Epithelial cell of esophagus (primary cell): ENCODE measurements at places on chromosomes 12 and 14.

DNA sequence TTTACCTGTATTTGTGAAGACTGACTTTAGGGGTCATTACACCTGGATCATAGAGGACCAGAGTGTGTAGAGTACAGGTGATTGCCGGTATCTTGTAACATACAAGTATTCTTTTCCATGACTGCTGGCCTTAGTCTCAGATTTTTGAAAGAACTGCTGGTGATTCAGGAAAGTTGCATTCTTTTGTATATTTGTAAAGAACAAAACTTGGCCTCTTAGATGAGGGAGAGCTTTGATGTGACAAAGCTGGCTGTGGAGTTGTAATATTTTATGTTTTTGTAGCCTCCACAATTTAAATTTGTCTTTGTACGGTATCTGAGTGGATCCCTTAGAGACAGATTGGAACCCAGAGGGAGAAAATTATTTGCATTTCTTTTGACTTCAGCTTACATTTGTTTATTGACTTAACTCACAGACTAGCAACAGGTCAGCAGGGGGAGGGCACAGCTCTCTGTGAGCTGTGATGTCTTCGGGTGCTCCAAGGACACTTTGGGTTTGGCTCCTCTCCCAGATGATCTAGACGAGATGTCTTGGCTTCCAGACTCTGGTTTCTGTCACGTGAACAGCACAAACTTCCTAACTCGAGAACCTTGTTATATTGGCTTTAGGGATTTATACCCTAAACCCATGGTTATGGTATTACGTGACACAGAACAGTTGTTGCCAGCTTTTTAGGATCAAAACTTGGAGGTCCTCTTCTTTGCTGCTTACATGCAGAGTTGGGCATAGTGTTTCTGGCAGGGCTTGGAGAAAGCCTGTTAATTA is 65.9 kb downstream of the DAAM1 start:
- DNase-seq = peak; percentile 65

- DNase-seq = no peak
These were observed 117.3 kb upstream of the NAP1L1 start for GRCh38 chr12:76201758-76202157.

DNA sequence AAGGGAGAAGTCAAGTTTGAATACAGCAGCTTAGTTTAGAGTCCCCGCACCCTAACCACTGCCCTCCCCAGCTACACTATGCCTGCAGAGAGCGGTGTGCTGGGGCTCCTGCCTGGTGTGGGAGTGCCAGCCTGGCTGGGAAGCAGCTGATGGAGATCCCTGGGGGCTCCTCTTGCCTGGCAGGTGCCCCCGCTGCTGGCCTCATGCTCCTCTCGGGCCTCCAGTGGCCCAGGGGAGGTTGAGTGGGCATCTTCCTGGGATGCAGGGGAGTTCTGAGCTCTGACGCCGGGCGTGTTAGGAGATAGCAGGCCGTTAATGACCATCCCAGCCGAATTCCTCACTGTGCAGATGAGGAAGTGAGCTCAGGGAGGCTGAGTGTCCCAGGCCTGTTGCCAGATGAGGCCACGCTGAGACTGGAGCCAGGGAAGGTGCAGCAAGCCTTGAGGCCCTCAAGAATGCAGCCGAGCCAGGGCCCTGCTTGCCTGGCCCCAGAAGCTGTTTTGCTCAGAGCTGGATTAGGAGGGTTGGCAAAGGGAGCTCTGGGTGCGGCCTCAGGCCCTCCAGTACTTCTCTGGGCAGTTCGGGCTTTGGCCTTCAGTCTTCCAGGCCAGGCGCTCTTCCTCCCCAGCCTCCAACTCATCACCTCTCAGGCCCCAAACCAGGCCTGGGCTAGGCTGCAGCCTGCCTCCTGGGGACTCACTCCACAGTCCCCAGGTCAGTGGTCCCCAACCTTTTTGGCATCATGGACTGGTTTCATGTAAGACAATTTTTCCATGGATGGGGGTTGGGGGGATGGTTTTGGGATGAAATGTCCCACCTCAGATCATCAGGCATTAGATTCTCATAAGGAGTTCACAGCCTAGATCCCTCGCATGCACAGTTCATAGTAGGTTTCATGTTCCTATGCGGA is 6.6 kb upstream of the CYP46A1 start:
- no peak for DNase-seq

DNA sequence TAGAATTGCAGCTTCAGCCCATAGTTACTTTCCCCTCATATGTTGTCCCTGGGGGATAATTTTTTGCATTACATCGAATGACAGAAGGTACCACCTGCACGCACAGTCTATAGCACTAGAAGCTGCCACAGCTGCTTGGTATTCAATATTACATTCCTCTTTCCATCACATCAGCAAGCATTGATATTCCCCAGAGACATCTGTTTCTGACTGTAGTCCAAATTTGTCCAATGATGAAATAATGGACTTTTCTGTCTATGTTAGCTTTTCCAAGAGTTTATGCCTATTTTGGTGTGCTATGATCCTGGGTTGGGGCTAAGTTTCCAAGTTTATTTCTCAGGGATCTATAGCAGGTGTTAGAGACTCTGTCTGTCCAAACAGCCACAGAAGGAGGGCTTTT is 335.4 kb downstream of the LRIG3 start:
- DNase-seq = no peak

- DNase-seq = no peak
These were observed 464.0 kb downstream of the RAD51B start for GRCh38 chr14:68283378-68284123.

DNA sequence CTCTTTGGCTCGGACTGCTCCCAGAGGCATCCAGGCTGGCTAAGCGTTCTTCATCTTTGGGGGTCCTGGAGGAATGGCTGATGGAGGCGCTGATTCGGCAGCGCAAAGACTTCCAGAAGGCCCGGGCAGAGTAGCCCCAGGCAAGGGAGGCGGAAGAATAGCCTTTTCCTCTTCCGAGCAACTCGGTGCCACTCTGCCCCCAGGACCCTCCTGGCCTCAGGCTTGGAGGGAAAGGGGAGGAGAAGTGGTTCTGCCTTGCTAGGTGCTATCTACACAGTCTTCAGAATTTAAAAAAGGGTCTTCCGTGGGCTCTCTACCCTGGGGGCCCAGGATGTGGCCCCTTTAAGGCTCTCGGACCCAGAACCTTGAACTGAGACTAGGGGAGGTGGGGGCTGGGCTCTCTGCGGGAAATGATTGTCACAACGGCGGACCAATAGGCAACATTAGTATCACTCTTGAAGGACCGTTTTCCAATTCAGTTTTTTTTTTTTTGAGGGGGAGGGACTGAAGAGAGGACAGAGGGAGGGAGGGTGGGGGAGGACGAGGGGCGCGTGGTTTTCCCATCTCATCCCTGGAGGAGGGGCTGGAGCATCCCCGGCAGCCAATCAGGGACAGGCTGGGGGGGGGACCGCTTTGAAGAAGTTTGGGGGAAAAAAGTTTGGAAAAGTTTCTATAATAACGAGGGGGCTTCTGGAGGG is at the start of gene NFATC4:
TSS of gene NFATC4 (plus strand) at position 671 of the 698 bp plus-strand sequence. CDS start 157 bp downstream, outside the sequence.
- DNase-seq = peak; percentile 89

DNA sequence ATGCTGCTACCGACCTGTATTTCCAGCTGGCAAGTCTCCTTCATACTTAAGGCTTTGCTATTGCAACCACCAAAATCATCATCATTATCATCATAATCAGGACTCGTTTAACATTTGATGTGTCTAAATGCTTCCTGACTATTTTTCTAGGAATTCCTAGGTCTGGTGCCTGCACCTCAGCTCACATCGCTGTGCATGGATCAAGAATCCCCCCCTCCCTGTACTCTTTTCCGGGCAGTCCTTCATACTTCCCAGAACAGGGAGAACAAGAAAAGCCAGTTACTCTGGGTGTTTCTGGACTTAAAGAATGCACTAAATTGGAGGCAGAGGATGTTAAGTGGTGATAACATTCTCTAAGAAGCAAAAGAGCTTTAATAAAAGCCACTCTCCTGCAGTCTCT is 9.4 kb downstream of the ERP27 start:
- DNase-seq = peak; percentile 88

GRCh38 chr12:118361092-118361404 is 11.7 kb downstream of the TAOK3 start:
- DNase-seq = no peak

GRCh38 chr12:45745861-45746277 is 16.4 kb downstream of the ARID2 start:
- DNase-seq = peak; percentile 32

DNA sequence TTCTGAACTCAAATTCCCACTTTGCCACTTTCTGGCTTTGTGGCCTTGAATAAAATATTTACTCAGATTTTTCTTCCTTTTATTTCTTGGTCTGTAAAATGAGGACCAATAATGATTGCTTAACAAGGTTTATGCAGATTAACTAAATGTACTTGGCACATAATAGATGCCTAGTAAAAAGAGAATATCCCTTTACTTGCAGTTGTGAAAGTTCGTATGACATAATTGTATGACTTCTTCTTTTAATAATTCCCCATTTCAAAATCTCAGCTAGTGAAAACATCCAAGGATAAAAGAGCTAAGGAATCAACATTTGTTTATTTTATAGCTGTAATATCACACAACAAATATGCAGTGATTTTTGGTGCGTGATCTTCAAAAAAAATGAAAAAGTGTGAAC is 215.6 kb upstream of the ATP2B1 start:
- no peak for DNase-seq

DNA sequence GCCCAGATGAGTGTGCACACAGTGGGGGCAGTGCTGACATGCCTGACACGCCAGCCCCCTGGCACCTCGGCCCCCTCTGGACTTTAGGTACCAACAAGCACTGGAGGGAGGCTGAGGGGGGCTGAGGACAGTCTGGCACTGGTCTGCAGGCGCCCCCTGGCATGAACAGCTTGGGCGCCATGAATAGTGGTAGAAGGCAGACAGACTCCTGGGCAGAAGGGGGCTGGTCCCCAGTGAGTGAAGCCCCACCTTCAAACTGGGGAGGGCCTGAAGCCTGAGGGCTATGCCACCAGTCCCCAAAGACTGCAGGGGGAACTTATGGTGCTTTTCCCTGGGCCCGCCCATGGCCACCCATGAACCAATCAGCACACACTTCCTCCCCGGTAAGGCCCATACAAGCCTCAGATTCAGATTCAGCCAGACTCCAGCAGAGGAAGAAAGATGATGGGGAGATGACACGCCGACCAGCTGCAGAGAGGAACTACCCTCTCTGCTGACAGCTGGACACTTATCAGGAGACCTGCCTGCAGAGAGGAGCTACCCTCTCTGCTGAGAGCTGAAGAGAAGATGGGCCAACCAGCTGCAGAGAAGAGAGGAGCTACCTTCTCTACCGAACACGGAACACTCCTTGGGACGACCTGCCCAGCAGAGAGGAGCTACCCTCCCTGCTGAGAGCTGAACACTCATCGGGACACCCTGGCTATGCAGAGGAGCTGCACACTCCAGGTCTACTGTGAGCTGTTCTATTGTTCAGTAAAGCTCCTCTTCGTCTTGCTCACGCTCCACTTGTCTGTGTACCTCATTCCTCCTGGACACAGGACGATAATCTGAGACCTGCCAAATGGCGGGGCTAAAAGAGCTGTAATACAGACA is 324.5 kb downstream of the PCNX1 start:
- DNase-seq = no peak

DNA sequence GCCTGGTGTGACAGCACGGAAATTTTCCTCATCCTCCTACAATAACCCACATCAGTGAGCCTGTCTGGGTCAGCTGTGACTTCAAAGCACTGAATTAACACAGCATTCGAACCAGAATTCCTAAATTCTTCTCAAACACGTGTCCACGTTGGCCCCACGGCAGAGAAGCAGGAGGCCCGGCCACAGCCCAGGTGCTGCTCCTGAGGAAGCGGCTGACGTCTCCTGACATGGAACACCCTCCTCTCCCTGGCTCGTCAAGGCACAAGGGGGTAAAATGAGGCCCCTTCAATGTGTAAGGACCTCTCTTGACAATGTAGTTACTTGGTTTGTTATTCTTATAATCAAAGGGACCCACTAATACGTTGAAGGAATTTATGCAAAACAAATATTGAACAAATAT is 156.3 kb upstream of the GSC start:
- no peak for DNase-seq

GRCh38 chr12:2190085-2190484 is 137.3 kb downstream of the CACNA1C start:
- DNase-seq = no peak

- peak; percentile 88 for DNase-seq
These were observed 81.4 kb downstream of the BBS10 start for GRCh38 chr12:76266797-76267196.

DNA sequence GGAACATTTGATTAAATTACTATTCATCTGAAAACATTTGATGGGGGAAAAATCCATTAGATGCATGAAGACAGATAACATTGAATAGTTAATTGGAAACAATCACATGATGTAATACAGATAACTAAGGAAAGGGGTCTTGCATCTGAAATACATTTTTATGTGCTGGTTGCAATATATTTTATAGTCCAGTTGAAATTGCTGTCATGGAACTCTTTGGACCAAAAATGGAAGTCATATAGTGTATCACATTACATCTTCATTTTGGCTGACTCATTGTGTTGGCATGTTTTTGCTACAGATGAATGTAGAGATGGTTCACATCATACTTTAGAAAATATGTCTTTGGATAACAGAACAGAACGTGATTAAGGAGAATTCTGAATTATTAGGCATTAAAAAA is 43.0 kb upstream of the GNPNAT1 start:
- DNase-seq = peak; percentile 68

GRCh38 chr14:104211215-104211614 is 72.8 kb downstream of the KIF26A start:
- DNase-seq = no peak

GRCh38 chr12:58425481-58426392 is 484.4 kb downstream of the ATP23 start:
- peak; percentile 91 for DNase-seq
